ENCODE measurements at places on chromosomes 13 and 19. TPM values are rescaled to one million over a fixed set of nuclear protein-coding genes. Genes with fewer than 3 reads are reported as not detected.

The EDNRB gene
- 1.4 TPM for total RNA-seq

The ZNF534 gene
- not detected for total RNA-seq

The FIZ1 gene
- 21.5 TPM for total RNA-seq

The LRRC8E gene
- 0.08 TPM for total RNA-seq

The OXGR1 gene
- 0.15 TPM for total RNA-seq
